ENCODE measurements at places on chromosomes 2 and 18. TPM values are rescaled to one million over a fixed set of nuclear protein-coding genes. Genes with fewer than 3 reads are reported as not detected.

HOXD8 gene
- total RNA-seq, result not detected

TBR1 gene
- 132 TPM for total RNA-seq

INHBB gene
- total RNA-seq, result 7.2 TPM

AQP12A gene
- not detected for total RNA-seq

MGAT4A gene
- 36.0 TPM for total RNA-seq

TXNDC9 gene
- 55.7 TPM for total RNA-seq

ARHGEF33 gene
- total RNA-seq, result 6.9 TPM

IL1R2 gene
- not detected for total RNA-seq

TMEM163 gene
- 19.1 TPM for total RNA-seq

ITPRIPL1 gene
- total RNA-seq, result 4.7 TPM

MROH2A gene
- total RNA-seq, result not detected

SKOR2 gene
- not detected for total RNA-seq

OSBPL1A gene
- 49.1 TPM for total RNA-seq

FARP2 gene
- 47.0 TPM for total RNA-seq

TSPYL6 gene
- total RNA-seq, result 0.31 TPM

SNTG2 gene
- total RNA-seq, result 8.5 TPM

AGXT gene
- total RNA-seq, result not detected

PPP1R1C gene
- 0.94 TPM for total RNA-seq

EFEMP1 gene
- 0.94 TPM for total RNA-seq

NRP2 gene
- 37.9 TPM for total RNA-seq

COL5A2 gene
- total RNA-seq, result 10.3 TPM

ERICH2 gene
- not detected for total RNA-seq

NYAP2 gene
- total RNA-seq, result 21.9 TPM

AFG3L2 gene
- total RNA-seq, result 41.6 TPM

DCDC2C gene
- total RNA-seq, result 1.6 TPM

LYG2 gene
- total RNA-seq, result not detected

THSD7B gene
- total RNA-seq, result 31.3 TPM

C1GALT1C1L gene
- not detected for total RNA-seq

TEX51 gene
- total RNA-seq, result not detected

SPEG gene
- 24.7 TPM for total RNA-seq

FBXO15 gene
- 5.9 TPM for total RNA-seq

CYP1B1 gene
- total RNA-seq, result 1.9 TPM

RNU2-63P gene
- total RNA-seq, result not detected

IL36B gene
- total RNA-seq, result not detected

INHA gene
- not detected for total RNA-seq

ASNSD1 gene
- total RNA-seq, result 102 TPM

KCNS3 gene
- total RNA-seq, result 1.9 TPM

HOXD1 gene
- not detected for total RNA-seq

MPPE1 gene
- 31.9 TPM for total RNA-seq

CNGA3 gene
- 6.3 TPM for total RNA-seq

FAM161A gene
- 29.1 TPM for total RNA-seq

HJURP gene
- 3.8 TPM for total RNA-seq

IL18RAP gene
- total RNA-seq, result not detected

AQP12B gene
- total RNA-seq, result not detected

ABCB11 gene
- total RNA-seq, result 1.6 TPM

TLX2 gene
- not detected for total RNA-seq

STEAP3 gene
- not detected for total RNA-seq

ALLC gene
- total RNA-seq, result not detected

BBS5 gene
- total RNA-seq, result 21.9 TPM

PXDN gene
- total RNA-seq, result 99.5 TPM

SEPTIN10 gene
- total RNA-seq, result 91.7 TPM
